ENCODE measurements at places on chromosomes 12 and 14.

DNA sequence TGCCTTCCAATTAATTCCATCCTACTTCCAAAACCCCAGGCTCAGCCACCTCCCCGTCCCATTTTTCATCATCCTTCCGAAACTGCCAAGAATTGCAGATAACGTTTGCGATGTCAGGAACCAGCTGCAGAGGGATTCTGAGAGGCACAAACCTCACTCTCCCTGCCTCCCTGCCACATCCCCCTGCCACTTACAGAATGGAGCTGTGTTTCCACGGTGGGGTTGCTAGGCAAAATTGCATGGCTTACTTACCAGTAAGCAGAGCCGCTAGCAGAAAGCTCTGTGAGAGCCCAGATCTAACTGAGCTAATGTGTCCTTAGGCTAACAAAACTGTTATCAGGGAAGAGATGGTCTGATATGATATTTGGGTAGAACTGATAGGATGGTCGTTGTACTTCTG, 127.4 kb downstream of the KCNK10 start:
- DNase-seq: no peak

GRCh38 chr12:89821896-89822295, 113.3 kb upstream of the ATP2B1 start:
- DNase-seq: no peak

- DNase-seq: no peak
Observed at GRCh38 chr12:27796128-27796527, 16.1 kb upstream of the MANSC4 start.

DNA sequence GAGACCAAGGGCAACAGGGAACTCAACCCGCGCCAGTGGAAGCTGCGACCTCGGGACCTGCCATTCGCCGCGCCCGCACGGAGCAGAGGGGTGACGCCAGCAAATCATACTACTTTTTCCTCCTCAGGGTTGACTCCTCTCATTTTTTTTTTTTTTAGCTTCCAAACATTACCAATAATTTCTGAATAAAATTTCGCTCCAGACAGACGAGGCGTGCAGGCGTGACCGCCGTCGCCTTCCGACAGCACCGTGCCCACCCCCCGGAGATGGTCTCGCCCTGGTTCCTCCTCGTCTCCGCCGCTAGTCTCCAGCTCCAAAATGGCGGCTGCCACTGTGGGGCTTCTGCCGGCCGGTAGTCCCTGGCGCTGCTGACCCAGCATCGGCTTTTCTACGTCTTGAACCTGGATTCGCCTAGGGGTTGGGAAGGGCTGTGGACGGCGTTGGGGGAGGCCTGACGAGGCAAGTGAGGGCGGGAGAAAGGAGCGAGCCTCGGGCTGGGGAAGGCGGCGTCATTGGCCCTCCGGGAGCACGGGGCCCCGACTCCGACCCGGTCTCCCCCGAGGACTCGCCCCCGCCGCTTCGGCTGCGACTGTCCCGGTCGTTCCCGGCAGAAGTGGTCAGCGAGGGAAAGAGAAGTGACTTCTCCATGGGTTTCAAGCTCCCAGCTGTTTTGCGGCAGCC, at the start of the genes CPSF2 and NDUFB1:
CPSF2 (plus strand) TSS at position 300 of the 681 bp plus-strand sequence. CDS start 9,016 bp downstream, outside the sequence.
NDUFB1 (minus strand) TSS at position 37 of the 681 bp plus-strand sequence. CDS start 4,069 bp downstream, outside the sequence.
- peak; percentile 60 for DNase-seq

DNA sequence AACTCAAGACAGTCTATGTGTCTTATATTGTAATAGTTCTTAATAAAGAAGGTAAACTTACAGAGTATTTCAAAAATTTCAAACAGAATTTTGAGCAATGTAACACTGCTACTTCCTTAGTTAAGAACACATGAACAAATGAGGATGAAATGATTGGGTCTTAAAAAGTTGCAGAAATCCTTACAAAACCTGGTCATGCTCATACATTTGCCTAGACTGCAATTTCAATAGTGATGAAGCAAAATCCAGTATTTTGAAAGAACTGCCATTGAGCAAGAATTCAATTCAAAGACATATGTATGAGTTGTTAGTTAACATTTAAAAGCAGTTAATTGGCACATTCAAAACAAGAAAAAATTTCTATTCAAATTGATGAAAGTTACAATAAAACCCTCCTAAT, 17.8 kb upstream of the HIF1A start:
- DNase-seq: no peak

DNA sequence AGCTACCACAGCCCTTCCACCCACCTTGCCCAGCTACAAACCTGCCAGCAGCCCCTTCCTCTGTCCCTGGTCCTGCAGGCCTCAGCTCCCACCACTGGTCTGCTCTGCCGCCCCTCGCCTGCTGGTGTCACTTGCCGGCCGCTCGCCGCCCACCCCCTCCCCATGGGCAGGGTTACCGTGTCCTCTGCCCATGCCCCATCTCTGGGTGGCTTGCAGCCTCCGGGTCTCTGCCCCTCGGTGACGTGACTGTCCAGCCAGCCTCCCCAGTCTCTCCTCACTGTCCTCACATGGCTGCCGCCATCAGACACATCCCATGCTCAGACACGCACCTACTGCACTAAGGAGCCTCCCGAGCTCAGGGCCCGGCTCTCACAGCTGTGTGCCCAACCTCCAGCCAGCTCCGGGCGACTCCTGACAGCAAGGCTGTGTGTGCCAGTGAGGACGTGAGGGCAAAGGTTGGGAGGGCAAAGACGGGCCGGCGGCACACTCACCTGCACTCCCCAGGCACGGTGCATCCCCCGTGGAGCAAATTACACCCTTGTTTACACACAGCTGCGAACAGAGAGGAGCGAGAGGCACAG, 13.4 kb downstream of the JAG2 start:
- no peak for DNase-seq

DNA sequence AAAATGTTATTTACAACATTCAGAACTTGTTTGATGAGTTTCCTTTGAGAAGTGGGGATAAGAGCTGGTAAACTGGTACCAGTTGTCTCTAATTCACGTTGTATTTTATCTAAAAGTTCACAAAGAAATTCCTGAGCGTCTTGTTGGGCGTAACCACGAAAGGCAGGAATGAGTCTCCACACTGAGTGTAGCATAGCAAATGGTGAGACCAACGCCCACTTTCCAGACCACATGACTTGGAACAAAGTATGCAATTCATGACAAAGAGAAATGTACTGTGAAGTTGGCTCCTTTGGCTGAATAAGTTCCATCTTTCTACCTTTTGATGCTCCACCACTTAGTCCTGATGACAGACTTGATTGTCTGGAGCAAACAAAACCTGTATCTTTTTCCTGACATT, 18.4 kb downstream of the USP44 start:
- DNase-seq: no peak

DNA sequence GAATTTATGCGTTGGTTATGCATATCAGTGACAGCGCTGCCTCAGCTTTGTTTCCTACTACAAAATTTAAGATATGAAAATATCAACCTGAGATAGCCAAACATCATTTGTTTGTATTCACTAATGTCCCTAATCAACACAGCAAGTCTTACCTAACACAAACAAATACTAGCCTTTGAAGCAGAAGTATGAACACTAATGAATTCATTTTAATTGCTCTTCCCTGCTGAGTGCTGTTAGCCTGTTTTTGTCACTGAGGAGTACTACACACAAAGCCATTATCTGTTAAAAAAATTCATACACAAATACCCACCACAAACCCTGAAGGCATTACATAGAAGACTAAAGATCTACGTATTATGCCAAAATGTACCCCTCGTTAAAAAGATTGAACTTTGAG, 150.8 kb downstream of the HELB start:
- no peak for DNase-seq

DNA sequence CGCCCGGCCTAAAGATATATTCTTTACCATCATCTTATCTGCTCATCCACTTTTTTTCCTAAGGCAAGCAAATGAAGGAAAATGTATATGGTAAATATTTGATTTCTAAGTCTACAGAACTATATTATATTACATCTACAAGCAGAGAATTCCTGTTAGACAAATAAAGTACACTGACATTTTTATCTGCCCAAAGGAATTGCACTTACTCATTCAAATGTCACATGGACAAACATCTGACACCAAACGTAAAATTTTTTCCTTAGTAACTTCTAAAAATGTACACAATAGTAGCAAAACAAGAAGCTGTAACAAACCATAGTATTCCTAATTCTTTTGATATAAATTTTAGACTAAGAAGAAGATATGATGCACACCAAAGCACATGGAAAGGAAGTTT, 51.0 kb downstream of the SPPL3 start:
- DNase-seq: no peak

GRCh38 chr14:99451234-99451633, 29.4 kb downstream of the SETD3 start:
- DNase-seq: no peak

DNA sequence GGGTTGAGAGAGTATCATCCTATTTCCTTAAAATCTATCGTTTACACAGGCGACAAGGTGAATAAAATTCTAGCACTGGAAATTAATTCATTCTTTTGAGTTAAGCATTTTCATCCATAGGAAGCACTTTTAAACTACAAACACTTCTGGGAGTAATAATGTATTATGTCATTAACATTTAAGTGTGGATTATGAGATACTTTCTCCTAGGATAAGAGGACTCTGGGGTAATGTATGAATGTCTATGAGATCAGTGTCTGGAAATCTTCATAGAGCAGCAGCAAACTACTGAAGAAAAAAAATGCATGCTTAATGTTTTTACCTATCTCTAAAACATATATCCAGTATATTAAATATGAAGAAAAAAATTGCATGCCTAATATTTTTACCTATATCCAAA, 86.9 kb downstream of the EPS8 start:
- DNase-seq: no peak

- DNase-seq: no peak
Observed at GRCh38 chr12:87127272-87127671, 871.1 kb upstream of the MGAT4C start.

DNA sequence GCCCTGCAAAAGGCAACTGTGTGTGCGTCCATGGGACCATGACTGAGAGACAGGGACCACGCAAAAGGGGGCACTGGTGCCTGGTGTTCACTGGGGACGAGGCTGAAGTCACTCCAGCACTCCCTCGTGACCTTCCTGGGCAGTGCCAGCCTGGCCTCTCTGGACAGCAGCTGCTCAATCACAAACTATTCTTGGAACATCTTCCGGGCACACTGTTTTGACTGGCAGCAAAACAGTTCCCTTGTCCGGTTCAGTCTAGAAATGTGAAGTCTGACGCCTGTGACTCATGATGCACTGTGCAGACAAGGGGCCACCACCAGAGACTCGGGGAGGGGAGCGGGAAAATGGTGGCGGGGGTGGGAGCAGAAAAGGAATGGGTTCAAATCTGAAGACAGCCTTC, 20.8 kb downstream of the SNRNP35 start:
- DNase-seq: no peak

DNA sequence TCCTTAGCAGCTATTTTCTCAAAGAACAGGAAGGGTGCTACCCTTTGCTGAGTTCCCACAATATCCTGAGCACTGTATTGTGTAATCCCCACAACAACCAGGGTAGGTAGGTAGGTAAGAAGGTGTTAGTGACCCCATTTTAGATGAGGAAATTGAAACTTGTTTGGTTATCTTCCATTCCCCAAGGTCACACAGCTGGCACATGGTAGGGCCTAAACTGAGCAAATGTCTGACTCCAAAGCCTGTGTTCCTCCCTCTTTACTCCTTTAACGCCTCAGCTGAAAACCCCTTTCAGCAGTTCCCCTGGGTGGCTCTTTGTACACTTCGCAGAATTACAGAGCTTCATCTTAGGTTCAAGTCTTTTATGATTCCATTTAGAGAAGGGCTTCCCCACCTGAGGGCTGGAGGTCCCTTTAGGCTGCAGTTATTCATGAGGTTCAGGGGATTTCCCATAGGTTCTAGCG, 26.5 kb upstream of the RIC8B start:
- DNase-seq: no peak

- no peak for DNase-seq
Observed at GRCh38 chr12:105841840-105842239, 296.9 kb downstream of the NUAK1 start.

DNA sequence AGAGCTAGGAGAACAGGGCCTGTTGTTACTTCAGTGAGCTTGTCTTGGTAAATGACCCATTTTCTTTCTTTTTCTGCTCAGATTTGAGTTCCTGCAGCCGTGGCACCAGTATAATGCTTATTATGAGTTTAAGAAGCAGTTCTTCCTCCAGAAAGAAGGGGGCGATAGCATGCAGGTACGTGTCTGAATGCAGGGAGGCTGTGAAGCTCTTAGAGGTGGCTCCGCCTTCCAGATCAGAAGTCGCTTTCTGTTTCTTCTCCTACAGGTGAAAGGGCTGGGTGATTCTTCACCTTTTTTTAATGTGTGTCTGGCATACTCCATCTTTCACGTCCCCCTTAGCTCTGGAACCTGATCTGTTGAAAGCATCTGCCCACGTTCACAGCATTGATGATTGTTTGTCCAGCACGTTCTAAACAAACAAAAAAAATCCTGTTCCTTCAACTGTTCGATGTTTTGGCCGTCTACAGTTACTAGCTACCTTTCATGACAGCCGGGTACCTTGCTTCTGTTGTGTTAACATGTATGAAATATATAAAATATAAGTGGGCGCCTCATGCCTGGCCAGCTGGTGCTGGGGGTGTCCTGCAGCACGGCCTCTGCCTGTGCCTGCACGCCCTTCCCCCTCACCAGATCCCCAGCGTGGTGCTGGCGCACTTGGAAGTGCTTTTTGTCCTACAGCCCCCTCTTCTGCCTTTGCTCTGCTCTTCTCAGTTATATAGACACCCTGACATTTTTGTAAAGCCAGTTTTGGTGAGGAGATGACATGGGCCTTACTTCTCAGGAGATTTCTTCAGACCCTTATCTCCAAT, 44.6 kb downstream of the SFSWAP start:
- no peak for DNase-seq

- no peak for DNase-seq
Observed at GRCh38 chr12:130992448-130992847, 38.7 kb downstream of the ADGRD1 start.

- DNase-seq: no peak
Observed at GRCh38 chr12:127237151-127237550, 1029.8 kb upstream of the TMEM132C start.

GRCh38 chr14:42319996-42320395, 713.3 kb downstream of the LRFN5 start:
- no peak for DNase-seq

GRCh38 chr14:59827401-59827800, 43.2 kb downstream of the RTN1 start:
- no peak for DNase-seq

GRCh38 chr14:99971941-99972747, 93.1 kb upstream of the EVL start:
- no peak for DNase-seq

DNA sequence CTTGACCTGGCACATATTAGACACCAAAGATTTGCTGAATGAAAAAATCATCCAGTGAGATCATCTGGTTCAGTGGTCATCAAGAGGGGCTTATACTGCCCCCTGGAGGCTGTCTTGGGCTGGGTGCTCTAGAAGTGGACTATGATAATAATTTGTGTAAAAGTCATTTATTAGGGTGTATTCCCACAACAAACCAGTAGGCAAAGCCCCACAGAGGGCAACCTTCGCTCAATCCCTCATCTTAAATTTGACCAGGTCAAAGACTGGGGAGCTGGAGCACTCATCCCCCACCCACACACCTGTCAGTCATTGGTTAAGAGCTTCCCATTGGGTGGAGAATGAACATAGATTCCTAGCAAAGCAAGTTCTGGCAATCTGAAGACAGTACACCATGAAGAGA, 20.0 kb upstream of the FICD start:
- no peak for DNase-seq

Measured in stimulated activated CD8-positive, alpha-beta memory T cell treated with anti-CD3 and anti-CD28 coated beads, Interleukin-2, amount 100 ng/mL, for 1 hour (primary cell).